ENCODE measurements at places on chromosomes 2 and 18.

DNA sequence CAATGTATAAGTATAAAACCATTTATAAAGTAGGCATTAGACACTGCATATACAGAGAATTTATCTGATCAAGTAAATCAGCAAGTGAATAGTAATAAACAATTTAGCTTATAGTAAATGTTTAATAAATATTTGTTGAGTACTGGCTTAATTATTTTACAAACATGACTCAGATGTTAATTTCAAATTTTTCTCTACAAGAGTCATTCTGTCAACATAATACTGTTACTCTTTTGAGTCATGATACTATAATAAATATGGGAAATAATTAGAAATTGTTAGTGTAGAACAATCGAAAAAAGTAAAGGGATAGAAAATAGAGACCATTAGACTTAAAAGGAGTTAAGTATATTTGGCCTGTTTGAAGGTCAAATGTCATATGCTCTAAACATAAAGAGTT, 133.6 kb upstream of the MC4R start:
- no peak for DNase-seq

DNA sequence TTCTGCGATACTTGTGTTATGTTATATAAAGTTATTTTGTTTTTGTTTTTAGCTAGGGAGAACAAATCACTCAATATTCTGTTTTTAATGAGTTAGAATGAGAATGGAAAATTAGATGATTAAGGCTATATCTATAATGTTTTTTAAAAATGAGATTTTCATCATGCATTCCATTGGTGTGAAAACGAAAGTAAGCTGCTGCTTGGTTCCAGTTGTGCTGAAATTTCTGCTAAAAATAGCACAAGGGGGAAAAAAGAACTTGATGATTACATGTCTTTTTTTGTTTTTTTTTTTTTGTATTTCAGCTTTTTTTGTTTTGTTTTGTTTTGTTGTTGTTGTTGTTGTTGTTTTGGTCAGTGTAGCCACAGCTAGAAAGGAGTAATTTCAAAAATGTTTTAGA, 242.6 kb upstream of the KCNJ3 start:
- no peak for DNase-seq

GRCh38 chr2:174617718-174618117, 20.1 kb upstream of the WIPF1 start:
- no peak for DNase-seq

GRCh38 chr2:5035057-5035488, 657.1 kb upstream of the SOX11 start:
- DNase-seq = no peak

GRCh38 chr2:143468341-143468888, 339.2 kb downstream of the ARHGAP15 start:
- no peak for DNase-seq
